ENCODE measurements at places on chromosomes 11 and 22.

- peak; percentile 91 for DNase-seq
Measured at GRCh38 chr11:65493367-65494176, 5.3 kb upstream of the MALAT1 start.

GRCh38 chr11:498297-499181, 8.5 kb downstream of the RNH1 start:
- no peak for DNase-seq

DNA sequence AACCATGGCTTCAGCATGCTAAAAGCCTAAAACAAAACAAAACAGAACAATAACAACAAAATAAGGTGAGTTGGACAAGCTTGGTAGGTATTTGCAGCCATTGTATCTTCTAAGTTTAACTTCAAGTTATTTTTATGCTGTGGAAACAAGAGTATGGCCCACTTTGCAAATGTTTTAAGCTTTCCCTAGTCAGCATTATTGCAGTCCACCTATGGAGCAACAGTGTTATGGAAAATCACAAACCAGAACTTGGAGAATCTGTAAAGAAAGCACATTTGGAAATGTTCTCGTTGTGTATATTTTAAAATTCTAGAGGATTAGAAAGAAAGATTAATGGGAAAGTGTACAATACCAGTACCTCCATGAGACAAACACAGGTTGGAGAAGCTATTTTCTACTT, 7.4 kb upstream of the SLC5A12 start:
- no peak for DNase-seq

- DNase-seq: no peak
Measured at GRCh38 chr22:37703906-37704305, 7.1 kb downstream of the TRIOBP start.

DNA sequence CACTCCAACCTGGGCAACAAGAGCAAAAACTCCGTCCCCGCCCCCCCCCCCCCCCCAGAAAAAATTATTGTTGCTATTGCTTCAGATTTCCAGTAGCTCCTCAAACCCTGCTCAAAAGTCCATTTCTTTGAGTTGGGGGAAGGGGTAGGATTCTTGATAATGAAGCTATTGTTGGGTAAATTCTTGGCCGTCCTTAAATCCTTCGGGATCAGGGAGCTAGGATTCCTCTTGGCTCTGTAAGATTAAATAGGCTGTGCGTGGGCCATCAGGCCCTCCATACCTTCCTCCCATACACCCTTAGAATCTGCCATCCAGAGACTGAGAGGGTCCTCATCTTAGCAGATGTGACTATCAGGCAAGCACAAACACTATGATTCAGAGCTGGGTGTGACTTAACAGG, 16.4 kb downstream of the YWHAH start:
- no peak for DNase-seq

GRCh38 chr11:110279881-110280280, 16.5 kb downstream of the RDX start:
- DNase-seq: no peak

DNA sequence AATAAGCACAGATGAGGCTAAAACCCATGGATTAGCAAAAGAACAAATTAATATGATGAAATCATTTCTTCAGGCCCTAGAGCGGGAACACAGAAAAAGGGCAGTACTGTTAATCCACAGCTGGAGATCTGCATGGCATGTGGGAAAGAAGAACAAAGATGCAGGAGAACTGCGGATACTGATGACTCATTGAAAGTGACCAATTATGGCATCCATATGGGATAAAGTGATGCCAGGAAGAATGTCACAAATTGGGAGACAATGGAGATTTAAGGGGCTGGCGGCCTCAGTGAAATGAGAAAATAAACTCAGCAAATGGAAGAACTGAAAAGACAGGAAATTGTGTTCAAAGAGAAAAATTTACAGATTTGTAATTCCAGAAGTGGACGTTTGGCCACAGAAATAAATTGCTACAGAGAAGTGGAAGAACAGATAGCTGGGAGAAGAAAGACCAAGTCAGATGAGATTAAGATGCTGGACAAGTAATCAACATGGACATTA, 39.4 kb downstream of the SIK3 start:
- peak; percentile 77 for DNase-seq

DNA sequence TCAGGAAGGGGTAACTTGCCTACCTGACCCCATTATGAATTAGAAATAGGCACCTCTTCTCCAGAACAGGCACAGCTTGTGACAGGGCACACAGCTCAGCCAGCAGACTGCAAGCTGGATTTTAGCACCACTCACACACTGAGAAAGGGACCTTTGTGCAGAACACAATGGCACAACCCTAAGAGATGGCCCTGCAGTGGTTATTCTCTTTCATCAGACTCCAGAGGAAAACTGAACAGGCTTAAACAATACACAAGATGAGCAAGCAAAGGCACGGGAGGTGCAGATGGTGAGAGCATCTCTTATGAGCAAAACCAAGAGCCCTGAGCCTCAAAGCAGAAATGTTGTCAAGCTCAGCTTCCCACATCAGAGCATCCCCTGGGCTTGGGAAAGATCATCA, 93.8 kb upstream of the LRRC55 start:
- no peak for DNase-seq
